Stimulated activated CD8-positive, alpha-beta memory T cell treated with anti-CD3 and anti-CD28 coated beads, Interleukin-2, amount 100 ng/mL, for 1 hour (primary cell): ENCODE measurements at places on chromosomes 11 and 22.

DNA sequence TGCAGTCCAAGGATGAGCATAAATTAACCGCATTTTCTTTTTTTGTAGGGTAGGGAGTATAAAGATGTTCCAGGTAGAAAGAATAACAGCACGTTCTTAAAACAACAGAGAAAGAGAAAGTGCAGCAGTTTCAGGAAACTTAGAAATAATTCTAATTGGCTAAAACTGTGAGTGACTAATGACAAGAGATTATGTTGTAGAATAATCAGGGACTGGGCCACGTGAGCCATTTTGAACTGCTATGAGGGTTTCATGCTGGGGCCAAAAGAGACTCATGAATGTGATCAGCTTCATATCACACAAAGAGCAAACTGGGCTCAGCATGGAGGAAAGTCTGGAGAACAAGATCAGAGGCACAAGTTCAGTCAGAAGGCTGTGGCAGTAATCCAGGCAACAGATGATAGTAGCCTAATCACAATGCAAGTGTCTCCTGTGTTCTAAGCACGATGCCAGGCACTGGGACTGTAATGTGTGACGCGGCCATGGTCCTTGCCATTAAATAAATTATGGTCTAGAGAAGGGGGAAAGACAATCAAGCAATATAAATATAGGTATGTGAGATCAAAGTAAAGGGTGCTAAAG lies 17.9 kb downstream of the CWF19L2 start:
- DNase-seq = no peak

DNA sequence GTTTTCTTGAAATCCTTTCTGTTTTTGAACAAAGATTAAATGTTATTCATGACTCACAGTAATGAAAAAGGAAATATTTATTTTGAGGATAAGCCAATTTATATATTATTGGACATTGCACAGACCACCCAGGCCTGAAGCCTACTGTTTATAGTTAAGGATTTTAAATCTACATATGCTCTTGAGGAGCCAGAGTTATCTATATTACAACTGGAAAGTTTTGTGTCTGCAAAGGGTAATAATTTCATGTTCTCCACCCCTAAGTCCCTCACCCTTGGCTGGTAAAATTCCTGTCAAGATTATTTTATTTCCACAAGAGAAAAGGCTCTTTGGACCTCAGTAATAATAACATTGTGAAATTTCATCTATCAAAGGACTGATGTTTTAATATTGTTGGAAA lies 228.2 kb downstream of the TMEM135 start:
- no peak for DNase-seq

- DNase-seq = no peak
These were observed 13.6 kb downstream of the SLC22A12 start for GRCh38 chr11:64604458-64605243.

GRCh38 chr11:83680321-83680720 lies 394.2 kb upstream of the CCDC90B start:
- no peak for DNase-seq

DNA sequence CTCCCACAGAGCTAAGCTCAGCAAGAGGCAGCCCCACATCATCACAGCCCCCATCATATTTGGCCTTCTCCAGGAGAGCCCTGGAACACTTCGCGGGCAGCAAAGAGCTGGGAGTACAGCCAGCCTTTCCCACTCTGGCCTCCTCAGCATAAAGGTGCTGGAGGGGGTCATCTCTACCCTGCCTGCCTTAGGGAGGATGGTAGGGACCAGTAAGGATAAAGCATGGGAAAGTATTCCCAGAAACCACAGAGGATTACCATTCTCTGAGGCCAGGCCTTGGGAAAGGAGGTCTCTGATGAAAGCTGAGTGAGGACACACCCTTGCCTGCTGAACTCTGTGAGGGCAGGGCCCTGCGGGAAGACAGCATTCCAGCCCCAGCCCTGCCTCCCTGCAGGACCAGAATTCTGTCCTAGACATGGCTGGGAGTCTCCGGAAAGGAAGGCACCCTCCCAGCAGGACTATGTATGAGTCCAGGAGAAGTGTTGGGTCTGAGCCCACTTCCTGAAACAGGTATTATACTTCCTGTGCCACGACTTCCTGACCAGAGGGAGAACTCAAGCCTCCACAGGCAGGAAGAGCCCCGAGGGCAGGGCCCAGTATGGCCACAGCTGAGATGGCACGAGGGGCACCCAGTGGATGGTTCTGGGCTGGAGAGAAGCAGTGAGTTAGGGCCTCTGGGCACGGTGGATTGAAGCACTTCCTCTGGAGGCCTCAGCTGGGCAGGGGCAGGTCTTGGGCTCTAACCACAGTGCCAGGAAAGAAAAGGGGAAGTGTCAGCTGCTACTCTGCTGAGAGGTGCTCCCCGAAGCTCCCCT lies 12.9 kb upstream of the CASTOR1 start:
- DNase-seq = no peak

DNA sequence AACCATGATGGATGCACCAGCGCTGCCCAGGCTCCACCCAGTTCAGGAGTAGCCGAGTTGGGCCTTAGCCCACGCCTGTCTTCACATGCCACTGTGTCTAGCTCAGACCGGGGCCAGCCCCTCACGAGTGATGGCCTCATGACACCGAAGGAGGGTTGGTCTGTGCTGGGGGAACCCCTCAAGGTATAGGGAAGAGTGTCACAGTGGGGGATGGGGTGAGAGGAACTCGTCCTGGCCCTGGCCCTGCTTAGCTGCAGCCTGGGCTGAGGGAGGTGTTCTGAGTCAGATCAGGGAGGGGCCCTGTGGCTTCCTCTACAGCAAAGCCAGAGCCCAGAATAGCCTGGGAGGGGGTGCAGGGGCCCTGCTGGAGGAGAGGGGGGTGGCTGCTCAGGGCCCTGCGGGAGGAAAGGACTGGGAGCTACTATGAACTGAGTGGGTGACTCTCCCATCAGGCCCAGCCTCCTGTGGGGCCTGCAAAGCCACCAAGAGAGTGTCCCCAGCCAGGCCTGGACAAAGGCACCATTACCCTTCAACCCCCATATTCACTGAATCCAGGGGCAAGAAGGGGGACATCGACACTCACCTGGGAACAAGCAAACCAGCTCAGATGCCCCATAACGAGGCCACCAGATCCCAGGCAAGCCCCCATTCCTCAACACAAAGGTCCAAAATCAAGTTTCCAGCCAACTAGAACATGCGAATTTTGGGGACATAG lies 41.2 kb downstream of the IGLL5 start:
- no peak for DNase-seq

GRCh38 chr11:73233211-73233610 lies 15.1 kb downstream of the P2RY2 start:
- DNase-seq = no peak

DNA sequence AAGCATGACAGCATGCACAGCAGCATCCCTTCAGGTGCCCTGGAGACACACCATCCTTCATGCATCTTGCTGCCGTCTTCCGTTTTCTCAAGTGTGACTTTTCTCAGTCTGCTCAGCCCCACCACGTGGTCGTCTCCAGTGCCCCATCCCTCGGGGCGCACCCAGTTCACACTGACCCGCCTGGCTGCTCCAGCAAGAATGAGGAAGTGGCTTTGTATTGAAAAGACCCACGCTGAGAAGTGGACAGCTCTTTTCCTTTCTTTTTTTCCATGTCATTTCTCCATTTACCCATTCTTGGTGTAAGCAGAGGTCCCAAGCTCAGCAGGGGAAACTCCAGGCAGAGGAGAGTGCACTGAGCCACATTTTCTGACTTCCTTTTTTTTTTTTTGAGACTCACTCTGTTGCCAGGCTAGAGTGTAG lies 14.5 kb downstream of the SERPINH1 start:
- DNase-seq = no peak

DNA sequence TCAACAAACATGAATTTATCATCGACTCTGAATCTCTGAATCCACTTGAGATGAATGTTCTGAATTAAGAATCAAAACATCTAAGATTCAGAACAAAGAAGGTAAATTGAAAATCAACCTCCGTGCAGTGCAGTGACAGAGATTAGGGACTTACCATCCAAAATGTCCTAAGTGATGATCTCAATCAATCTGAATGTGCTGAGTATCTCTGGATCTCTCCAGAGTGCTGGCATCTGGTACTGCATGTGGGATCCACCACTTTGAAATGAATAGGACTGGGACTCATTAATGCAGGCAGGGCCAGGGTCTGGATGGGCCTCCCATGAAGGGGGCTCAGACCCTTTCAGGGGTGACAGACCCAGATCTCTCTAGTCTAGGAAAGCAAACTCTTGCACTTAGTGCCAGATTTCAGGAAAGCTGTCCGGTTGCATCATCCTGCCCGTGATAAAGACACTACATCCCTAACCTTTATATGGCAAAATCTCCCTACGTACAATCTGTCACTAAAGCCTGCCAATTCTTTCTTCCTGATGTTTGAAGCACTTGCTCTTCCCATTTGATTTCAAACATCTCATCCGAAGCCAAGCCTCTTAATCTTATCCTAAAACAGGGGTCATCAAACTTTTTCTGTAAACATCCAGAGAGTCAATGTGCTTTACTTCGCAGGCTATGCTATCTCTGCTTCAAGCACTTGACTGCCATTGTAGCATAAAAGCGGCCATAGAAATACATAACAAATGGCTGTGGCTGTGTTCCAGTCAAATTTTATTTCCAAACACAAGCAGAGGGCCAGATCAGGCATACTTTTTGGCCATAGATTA lies 263.3 kb downstream of the LARGE1 start:
- no peak for DNase-seq

- DNase-seq = no peak
These were observed 10.9 kb downstream of the PIM3 start for GRCh38 chr22:49971232-49972162.

DNA sequence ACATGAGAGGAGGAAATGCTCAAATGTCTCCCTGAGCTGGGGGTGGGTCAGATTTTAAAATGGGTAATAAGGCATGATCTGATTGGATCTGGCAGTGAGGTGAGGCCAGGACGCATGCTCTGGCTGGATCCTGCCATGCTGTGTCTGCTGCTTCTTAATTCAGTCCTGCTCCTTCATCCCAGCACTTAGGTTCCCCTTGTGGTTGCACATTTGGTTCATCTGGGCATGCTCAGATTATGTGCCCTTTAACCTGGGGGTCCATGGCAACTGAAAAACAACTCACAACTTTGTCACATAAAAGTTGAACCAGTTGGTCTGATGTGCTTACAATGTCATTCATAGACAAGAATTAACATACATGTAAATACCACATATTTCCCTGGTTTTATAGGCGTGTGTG lies 67.9 kb downstream of the PIWIL4 start:
- DNase-seq = no peak

DNA sequence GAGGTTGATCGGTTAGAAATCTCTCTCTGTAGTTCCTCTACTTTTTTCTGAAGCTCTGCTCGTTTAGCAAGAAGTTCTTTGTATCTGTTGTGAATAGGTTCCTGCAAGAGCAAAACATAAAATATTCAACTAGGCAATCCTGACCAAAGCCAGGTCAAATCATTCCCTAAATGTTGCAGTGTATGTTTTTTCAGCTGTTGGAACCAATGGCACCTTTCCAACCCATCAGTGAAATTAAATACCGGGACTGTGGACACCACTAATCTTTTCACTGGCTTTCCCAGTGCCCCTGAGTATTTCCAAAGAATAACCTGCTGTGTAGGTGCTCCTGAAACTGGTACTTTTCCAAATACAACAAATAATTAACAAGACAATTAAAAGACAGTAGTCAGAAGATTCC lies 45.1 kb downstream of the CEP57 start:
- no peak for DNase-seq

GRCh38 chr11:28140689-28141455 lies 32.7 kb downstream of the METTL15 start:
- DNase-seq = no peak
